HAP-1 (cell line): ENCODE measurements at places on chromosomes 13 and 19.

GRCh38 chr13:24747248-24748060, 16.5 kb upstream of the RNF17 start:
- DNase-seq, result no peak

- DNase-seq, result no peak
Observed at GRCh38 chr13:86892330-86892729, 778.8 kb upstream of the SLITRK5 start.

DNA sequence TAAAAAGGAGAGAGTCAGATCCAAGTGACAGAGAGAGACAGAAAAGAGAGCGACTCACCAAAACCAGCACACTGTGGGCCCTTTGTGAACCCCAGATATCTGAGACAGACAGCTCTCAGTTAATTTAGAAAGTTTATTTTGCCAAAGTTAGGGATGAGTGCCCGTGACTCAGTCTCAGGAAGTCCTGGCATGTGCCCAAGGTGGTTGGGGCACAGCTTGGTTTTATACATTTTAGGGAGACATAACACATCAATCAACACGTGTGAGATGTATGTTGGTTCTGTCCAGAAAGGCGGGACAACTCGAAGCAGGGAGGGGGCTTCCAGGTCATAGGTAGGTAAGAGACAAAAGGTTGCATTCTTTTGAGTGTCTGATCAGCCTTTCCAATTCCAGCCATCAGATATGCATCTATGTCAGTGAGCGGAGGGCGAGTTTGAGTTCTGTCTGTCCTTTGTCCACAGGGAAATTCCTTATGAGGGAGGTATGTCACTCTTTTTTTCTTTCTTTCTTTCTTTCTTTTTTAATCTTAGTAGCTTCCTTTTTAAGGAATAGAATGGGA, 37.2 kb upstream of the ATP11A start:
- no peak for DNase-seq

- DNase-seq, result no peak
Observed at GRCh38 chr13:21147827-21148226, 28.5 kb downstream of the SKA3 start.

DNA sequence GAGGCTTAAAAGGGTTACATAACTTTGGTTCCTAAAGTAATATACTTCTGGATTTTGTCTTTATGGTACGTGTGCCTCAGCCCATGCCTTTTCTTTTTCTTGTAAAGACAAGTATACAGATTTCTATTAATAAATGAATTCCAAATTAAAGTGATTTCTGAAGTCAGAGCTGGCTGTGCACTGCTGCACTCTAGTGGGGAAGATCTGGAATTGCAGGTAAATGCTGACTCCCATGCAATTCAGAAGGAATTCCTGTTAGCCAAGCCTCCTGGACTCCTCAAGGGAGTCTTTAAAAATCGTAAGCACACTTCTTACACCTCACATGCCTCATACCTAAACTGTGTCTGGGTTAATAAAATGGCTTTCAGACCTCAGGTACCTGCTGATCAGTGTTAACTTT, 118.4 kb upstream of the SLC7A1 start:
- DNase-seq, result no peak

- DNase-seq, result no peak
Observed at GRCh38 chr13:113792236-113792770, 33.3 kb downstream of the TMEM255B start.
